Cortex of kidney (tissue), 1 donor: ENCODE measurements at places on chromosomes 2 and 18.

- no peak for DNase-seq
Observed at GRCh38 chr2:107738266-107738665, 88.4 kb upstream of the RGPD4 start.

DNA sequence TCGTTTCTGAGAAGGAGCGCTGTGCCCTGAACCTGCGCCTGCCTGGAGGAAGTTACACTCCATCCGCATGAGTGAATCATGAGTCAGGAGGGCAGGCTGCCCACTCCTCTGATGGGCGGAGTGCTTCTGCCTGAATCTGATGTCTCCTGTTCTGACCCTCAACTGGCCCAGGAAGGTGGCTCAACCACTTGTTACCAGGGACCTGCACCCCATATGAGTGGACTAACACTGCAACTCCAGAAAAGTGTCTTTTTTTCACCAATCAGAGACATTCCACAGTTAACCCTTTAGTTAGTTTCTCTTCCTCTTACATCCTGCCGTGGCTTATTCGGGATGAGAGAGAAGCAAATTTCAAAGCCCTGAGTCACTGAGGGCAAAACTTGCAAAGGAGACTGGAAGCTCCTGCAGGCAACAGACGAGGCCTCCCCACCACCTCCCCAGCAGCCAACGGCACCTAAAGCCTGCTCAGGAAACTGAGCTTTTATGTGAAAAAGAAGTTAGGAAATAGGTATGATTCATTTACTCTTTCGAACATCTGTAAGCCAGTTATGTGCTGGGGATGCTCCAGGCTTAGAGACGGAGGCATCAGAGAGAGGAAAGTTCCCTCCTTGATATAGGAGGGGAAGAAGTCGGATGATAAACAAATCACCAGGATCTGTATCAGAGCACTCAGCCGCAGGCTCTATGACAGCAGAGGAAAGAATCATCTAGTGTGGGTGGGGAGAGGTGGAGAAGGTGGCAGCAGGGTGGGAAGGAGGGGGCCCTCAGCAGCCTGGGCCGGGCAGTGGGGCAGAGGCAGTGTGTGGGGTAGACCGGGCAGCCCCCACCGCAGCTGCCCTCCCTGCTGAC, 30.9 kb downstream of the MBP start:
- DNase-seq, result no peak

DNA sequence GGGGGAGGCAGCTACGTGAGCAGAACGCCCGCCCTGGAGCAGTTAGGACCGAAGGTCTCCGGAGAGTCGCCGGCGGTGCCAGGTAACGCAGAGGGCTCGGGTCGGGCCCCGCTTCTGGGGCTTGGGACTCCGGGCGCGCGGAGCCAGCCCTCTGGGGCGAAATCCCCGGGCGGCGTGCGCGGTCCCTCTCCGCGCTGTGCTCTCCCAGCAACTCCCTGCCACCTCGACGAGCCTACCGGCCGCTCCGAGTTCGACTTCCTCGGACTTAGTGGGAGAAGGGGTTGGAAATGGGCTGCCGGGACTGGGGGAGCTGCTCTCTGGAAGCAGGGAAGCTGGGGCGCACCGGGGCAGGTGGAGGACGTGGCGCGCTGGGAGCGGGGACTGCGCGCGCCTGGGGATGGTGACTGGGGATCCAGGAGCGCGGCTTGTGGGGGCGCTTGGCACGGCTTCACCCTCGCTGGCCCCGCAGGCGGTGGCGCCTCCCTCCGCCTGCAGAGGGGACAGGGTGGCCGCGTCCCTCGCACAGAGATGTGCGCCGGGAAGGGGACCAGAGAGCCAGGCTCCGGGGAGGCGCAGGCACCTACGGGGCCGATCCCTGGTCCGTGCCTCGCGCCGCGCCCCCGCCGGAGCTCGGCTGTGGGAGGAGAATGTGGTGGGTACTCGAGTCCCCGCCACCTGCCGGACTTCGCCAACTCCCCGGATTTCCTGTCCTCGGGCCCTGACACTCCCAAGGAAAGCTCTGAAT, 688 bp downstream of the CDH20 start:
- no peak for DNase-seq

DNA sequence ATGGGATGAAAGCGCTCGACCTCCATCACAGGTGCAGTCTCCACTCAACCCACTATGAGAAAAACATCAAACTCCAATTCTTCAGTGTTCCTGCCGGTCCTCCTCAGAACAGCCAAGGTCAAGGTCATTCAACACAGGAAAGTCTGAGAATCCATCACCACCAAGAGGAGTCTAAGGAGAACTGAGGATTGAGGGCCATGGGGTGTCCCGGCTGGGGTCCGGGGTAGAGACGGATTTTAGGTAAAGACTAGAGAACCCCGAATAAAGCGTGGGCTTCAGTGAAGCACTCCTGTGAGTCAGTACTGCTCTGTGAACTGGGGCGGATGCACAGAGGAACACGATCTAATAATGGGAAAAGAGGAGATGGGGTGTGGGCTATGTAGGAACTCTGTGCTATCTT, 41.8 kb downstream of the PTGR3 start:
- DNase-seq, result no peak

DNA sequence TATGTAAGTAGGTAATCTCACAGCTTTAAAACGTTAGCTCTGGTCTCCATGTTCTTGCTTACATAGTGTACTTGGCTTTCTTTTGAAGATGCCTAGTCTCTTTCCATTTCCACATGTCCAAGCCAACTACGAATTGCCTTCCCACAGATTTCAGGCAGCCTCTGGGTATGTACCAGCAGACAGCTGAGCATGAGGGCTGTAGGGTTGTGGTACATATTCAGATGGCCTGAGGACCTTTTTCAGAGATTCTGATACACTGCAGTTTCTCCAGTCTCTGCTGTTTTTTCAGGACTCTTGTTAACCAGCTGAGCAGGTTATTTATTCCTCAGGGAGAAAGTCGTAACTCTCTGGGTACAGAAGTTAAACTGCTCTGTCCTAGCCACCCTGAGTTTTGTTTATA, 3.1 kb upstream of the KCNJ13 start:
- DNase-seq, result no peak

DNA sequence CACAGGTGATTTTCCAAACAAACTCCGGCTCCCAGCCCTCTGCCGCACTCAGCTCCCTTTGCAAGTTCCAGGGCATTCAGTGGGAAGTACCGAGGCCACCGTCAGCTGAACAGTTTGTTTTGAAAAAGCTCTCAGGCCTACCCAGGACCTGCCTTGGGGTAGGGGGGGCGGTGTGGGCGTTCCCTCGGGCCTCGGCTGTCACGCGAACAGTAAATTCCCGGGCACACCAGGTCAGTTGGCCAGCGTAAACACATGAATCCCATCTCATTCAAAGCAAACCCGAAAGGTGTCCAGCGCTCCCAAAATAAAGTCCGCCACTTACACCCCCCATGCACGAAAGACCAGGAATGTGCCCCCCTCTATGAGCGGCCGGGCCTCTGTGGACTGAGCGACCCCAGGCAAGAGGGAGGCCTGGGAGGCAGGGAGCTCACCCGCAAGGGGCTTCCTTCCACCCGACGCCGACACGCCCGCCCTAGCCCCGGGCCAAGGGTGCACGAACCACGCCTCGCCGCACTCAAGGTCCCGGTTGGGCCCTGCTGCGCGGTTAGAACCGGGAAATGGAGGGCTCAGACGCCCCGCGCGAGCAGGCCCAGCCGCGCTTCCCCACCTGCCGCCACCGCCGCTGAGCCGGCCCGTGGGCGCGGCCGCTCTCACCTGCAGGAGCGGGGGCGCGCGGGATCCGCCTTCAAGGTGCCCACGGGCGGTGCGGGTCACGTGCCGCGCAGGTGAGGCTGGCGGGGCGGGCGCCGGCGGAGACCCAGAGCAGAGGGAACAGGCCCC, at the start of gene WDSUB1:
Gene WDSUB1 (minus strand): TSS at position 775 of the 780 bp plus-strand sequence. CDS start 3,634 bp downstream, outside the sequence.
- no peak for DNase-seq

DNA sequence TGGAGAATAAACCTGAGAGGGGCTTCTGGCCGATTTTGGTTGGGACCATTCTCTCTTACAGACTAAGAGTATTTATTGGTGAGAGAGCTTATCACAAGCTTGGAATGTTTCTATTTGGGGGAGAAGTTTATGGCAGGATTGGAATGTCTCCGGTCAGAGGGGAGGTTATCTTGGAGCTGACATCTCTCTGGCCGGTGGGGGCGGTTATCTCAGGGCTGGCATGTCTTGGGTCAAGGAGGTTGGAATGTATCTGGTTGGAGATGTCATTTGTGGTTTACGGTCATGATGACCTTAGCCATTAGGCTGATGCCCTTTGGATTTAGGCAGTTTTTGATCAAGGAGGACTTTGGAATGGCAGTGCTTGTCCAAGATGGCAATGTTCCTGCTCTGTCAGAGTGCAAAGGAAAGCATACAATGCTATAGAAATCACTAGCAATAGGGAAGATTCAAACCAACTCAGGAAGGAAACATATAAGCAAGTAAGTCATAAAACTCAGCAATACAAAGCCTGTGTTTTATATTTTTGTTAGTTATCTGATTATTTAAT, 362.4 kb upstream of the LRATD1 start:
- no peak for DNase-seq

DNA sequence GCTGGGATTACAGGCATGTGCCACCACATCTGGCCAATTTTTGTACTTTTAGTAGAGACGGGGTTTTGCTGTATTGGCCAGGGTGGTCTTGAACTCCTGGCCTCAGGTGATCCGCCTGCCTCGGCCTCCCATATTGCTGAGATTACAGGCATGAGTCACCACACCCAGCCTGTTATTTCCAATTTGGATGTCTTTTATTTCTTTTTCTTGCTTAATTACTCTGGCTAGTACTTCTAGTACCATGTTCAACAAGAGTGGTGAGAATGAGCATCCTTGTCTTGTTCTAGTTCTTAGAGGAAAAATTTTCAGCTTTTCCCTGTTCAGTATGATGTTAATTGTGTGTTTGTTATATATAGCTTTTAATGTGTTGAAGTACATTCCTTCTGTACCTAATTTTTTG, 23.4 kb downstream of the CCDC138 start:
- no peak for DNase-seq

DNA sequence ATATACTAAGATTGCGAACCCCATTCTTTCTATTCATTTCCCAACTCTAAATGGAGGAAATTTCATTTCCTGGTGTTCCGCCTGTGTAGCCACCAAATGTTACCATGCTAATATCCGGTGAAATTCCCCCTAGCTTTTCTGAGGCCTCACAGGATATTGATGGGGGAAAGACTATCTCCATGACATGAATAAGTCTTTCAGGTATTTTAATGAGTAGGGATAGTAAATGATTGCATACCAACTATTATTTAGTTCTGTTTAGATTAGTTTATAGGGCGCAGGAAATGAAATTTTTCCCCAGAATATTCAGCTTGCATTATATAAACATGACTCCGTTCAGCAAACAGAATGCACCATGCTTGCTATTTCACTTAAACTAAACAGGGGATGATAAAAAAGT, 55.4 kb downstream of the COL5A2 start:
- DNase-seq, result no peak

- DNase-seq, result no peak
Observed at GRCh38 chr2:236826606-236827156, 257.1 kb downstream of the ACKR3 start.

GRCh38 chr2:235845245-235845644, 322.9 kb downstream of the GBX2 start:
- no peak for DNase-seq

DNA sequence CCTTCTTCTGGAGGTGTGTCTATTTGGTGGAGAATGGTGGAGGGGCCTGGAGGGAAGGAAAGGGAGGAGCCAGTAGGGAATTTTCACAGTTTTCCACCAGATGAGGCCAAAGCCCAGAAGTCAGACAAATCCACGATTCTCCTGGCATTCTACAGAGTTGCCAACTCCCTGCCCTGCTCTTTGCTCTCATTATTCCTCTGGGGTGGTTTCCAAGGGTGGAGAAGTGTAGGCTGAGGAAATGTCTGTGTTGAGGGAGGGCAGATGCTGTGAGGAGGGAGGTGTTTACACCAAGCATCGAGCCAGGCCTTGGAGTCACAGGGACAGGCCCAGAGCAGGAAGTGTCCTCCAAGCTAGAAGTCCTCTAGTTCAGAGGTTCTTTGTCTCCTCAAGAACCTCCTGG, 124.1 kb upstream of the LGALSL start:
- DNase-seq, result no peak

DNA sequence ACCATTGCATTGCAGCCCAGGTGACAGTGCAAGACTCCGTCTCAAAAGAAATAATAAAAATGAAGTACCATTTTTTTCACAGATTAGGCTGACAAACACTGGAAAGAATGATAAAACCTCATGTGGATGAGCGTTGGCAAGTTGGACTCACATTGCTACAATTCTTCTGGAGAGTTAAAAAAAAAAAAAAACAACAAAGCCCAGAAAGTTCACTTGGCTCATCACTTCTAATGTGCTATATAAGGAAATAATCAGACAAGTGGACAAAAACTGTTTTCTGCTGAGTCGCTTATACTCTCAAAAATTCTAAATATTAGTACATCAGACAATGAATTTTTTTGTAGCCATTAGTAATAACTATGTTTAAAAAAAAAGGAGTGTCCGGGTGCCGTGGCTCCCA, 38.4 kb downstream of the PKP4 start:
- DNase-seq, result no peak

DNA sequence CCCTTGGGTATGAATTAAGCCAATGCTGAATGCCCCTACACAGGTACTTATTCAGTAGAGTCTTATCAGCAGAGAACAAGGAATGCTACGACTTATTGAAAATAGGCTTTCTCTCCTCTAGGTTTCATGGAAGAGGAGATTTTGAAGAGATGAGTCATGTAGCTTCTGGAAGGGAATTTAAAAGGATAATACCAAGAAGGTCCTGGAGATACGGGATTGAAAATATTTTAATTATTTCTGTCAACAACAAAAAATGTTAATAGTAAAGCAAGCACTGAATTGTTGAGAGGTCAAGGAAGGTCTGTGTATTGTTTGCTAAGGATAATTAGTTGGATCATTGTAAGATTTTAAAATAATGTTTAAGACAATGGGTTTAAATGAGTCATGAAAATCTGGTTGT, 293.0 kb upstream of the SPHKAP start:
- no peak for DNase-seq

DNA sequence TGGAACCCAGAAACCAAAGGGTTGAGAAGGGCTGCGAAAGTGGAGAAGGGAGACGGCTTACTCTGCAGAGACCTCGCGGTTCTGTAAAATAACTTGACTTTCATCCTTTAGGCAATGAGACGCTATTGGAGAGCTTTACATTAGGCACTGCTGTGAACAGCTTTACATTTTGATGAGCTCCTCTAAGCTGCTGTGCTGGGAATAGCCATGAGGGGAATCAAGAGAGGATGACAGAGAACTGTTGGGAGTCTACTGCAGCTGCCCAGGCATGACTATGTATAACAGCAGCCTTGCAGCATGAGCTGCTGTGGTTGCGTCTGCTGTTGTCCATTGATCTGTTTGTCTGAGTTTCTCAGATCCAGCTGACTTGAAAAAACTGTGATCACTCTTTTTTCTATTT, 310.8 kb upstream of the MAP2 start:
- no peak for DNase-seq

GRCh38 chr2:234880551-234881211, 71.1 kb upstream of the SH3BP4 start:
- no peak for DNase-seq

DNA sequence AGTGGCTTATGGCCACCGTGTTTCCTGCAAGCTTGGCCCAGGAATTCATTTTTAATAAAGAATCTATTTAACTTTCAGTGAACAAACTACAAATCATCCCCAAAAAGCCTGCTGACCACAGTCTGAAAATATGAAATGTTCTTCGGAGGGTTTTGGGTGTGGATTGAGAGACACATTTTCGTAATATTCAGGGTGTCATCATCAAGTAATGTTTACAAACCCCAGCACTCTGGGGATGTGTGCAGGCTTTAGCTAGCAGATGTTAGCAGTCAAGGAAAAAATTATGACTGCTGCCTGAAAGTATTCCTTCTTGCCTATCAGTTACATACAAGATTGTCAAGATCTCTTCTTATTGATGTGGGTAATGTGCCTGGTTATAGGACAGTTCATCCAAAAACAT, 143.9 kb upstream of the FN1 start:
- DNase-seq, result no peak
